ENCODE measurements at places on chromosomes 11 and 22.
A peak's percentile ranks its signal among the peaks of the same experiment; 100 is the strongest.

GRCh38 chr11:3205261-3206155, 13.1 kb downstream of the MRGPRG start:
- DNase-seq: no peak

GRCh38 chr11:613369-613968, 2.3 kb downstream of the IRF7 start:
- peak; percentile 47 for DNase-seq

DNA sequence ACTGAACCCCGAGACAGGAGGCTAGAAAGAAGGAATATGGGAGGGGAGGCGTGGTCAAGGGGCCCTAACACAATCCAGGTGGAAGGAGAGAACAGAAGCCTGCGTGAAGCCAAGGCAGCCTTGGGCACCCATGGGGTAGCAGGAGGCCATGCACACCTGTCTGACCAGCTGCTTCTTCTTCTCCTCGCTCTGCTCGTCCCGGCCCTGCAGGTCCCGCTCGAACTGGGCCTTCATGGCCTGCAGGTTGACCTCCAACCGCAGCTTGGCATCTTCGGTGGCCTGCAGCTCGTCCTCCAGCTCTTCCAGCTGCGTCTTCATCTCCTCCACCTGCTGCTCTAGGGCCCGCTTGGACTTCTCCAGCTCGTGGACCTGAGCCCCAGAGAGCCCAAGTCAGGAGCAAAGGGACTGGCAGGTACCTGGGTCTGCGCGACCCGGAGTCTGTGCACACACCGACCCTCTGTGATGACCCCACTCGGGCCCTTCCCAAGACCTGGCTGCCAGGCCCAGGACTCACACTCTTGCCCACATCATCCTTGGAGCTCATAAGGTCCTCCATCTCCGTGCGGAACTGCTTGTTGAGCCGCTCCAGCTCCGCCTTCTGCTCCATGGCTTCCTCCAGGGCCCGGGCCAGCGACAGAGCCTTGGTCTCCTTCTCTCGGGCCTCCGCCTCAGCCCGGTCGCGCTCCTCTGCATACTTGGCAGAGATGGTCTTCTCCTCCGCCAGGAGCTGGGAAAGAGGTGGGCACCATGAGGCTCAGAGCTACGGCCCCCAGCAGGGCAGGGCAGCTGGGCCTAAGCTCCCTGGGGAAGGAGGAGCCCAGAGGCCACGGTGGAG, 35.9 kb downstream of the APOL1 start:
- DNase-seq: no peak

DNA sequence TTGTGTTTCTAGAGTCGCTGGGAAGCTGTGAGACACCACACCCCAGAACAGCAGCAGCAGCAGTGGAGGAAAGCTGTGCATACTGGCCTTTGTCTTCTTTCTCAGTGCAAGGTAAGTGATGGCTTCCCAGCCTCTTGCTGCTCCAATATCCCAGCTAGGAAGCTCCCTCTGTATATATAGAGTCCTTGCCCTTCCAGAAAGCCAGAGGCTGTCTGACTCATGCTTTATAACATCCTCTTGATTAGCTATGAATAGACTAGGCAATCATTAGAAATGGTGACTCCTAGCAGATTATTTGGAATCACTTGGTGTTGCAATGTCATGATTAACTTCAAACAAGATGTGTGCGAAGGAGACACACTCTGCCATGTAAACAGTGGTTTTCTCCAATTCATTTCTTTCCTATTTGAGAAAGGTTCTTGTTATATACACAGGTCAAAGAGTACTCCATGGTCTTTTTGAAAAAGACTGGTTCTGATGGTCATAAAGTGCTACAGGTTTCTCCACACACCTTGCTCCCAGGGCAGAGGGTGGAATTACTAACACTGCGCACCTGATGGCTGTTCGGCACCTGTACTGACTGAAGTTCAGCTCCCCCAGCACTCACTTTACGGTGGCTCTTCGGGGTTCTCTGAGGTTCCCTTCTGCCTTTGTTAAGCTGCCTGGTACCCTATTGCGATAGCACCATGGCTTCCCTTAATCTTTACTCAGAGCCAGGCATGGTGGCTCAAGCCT, at the start of gene MMP1:
MMP1 (minus strand) TSS at position 149 of the 735 bp plus-strand sequence; CDS start at position 81, 68 bp downstream.
- DNase-seq: peak; percentile 87

GRCh38 chr22:48538291-48538820, 1289.3 kb downstream of the BRD1 start:
- DNase-seq: no peak

DNA sequence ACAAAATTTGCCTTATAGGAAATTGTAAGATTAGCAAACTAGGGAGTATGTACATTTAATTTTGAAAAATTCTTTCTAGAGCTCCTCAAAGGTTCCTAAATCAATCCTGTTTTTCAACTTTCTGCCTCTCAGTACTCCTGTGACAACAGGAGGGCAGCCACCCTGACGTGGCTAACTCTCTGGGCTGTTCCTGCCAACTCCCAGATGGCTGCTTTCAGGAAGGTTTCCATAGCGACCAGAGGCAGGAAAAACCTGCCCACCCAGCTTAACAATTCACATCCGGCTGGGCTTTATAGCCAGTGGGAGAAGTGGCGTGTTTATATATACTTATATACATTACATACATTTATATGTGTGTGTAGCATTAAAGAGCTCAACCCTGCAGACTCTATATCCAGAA, 26.5 kb downstream of the SGSM3 start:
- peak; percentile 72 for DNase-seq

- DNase-seq: no peak
These were observed 24.6 kb downstream of the SDHAF2 start for GRCh38 chr11:61454520-61454919.

- DNase-seq: no peak
These were observed 98.1 kb downstream of the SIK3 start for GRCh38 chr11:117000014-117000737.

- DNase-seq: no peak
These were observed 4.8 kb upstream of the PIM3 start for GRCh38 chr22:49955581-49956417.

DNA sequence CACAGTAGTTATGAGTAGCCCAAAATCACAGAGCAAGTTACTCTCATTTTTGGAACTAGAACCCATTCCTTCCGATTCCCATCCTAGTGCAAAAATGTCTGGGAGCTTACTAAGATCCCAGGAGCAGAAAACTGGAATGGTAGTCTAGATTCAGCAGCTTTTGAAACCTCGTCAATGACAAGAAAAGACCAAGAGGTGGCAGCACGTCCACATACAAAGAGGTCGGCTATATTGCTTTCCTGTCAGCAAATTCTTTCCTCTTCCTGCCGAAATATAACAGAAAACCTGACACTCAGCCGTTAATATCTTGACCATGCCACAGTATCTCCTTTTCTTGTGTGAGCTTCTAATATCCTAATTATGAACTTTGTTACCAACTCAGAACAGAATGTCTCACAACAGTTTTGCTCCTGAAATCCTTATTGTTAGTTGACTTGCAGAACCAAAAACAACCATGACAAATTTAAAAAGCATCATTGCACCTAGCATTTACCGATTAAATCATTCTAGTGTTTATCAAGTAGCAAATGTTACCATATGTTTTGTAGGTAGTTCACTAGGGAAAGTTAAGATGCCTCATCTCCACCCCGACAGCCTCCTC, 92.8 kb upstream of the OR9G4 start:
- peak; percentile 54 for DNase-seq

- peak; percentile 31 for DNase-seq
These were observed 82.1 kb downstream of the ARHGAP42 start for GRCh38 chr11:100769165-100769564.

DNA sequence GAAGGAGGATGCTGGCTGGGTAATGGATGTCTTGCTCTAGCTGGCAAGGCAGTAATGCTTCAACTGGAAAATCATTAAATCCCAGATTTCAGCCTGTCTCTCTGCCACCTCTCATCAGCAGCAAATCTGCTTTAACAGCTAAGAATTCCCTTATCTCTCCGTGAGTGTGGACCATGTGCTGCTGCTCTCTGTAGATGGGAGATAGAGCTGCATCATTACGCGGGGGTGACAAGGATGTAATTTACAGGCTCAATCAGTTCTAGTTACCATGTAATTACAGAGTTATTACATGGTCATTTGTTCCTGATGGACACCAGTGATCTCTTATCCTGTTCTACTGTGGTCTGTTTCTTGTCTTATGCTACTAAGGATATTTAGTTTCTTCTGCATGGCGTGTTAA, 665.4 kb downstream of the NTM start:
- DNase-seq: no peak

DNA sequence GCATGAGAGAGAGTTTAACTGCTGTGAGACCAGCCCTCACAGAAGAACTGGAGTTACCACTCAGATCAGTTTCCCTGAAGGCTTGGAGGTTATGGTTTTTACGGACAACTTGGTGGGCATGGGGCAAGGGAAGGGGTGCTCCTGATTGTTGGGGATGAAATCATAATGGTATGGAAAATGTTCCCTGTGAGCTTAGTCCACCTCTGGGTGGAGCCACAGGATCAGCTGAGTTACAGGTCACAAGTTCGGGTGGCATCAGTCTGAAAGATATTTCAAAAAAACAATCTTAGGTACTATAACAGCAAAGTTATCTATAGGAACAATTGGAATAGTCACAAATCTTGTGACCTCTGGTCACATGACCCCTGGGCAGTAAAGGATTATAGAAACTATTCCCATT, 162.9 kb downstream of the DLG2 start:
- DNase-seq: no peak

- peak; percentile 53 for DNase-seq
These were observed 12.2 kb upstream of the OR52D1 start for GRCh38 chr11:5476186-5476819.

- peak; percentile 14 for DNase-seq
These were observed 483 bp upstream of the HYLS1 start for GRCh38 chr11:125886997-125887372.

DNA sequence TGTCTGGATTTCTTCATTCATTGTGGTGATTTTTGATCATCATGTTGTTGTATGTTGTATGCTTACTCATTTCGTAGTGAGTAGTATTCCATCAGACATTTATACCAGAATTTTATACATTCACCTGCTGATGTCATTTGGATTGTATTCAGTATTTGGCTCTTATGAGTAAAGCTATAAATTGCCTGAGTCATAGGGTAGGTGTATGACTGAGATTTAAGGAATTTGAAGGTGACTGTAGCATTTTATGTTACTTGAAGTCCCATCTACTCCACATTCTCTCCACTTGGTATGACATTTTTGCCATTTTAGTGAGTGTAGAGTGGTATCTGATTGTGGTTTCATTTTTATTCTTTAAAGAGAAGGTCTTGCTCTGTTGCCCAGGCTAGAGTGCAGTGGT, 548.2 kb downstream of the TBC1D22A start:
- DNase-seq: peak; percentile 53

DNA sequence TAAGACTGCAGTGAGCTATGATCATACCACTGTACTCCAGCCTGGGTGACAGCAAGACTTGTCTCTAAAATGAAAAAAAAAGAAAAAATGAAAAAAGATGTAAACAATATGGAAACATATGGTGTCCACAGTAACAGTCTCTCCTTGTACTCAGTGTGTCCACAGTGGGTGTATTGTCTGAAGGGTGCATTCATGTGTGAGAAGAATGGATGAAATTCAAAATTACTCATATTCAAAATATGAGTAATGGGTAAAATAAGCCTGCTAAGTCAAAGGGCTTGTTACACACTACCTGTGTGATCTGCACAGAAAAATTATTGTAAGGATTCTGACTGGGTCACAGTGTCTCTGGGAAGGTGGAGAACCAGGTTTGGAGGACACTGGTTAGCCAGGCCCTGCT, 26.9 kb downstream of the PPFIA1 start:
- DNase-seq: peak; percentile 17

DNA sequence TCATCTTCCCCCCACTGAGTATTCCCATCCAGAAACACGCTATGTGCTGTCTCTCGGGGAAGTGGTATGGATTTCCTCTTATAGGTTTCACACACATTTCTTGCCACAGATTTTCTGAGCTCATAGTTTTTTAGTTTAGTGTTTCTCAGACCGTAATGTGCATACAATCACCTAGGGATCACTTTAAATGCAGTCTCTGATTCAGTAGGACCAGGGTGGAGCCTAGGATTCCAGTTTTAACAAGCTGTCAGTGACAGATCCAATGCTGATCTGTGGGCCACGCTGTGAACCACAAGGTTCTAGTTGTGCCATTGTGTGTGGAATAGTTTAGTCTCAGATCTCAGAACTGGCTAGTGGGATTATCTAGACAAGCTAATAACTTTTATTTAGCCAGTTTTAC, 23.7 kb upstream of the CXCR5 start:
- DNase-seq: no peak

DNA sequence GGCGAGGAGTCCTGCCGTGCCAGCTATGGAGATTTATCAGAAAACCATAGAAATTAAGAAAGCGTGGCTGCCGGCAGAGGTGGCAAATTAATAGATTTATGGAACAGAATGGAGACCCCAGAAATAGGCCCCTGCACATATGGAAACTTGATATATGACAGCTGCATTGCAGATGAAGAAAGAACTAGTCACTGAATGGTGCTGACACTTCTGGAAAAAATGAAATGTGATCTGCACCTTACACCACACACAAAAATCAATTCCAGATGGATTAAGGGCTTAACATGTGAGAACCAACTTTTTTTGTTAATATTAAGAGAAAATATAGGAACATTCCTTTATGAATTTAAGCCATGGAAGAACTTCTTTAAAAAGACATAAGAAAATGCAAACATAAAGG, 40.3 kb upstream of the TSKU start:
- DNase-seq: peak; percentile 76

GRCh38 chr22:38657045-38657909, 839 bp downstream of the CBY1 start:
- no peak for DNase-seq

DNA sequence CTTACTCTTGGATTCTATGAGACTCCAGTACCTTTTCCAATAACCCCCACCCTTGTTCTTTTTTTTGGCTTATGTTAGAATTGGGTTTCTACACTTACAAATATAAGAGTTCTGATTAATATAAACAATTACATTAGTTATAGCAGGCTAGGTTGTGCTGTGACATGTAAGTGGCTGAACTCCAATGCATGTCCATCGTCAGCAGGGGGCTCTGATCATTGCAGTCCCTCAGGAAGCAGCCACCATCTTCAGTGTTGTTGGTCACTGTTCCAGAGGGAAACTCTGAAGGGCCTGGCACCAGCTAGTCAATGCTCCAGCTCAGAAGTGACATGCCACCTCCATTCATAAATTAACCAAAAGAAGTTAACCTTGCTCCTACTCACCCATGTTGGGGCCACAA, 5.6 kb downstream of the LIPT2 start:
- no peak for DNase-seq

GRCh38 chr11:45889966-45890365, 4.5 kb downstream of the MAPK8IP1 start:
- no peak for DNase-seq

GRCh38 chr11:2188745-2189144, 17.1 kb upstream of the TH start:
- no peak for DNase-seq

DNA sequence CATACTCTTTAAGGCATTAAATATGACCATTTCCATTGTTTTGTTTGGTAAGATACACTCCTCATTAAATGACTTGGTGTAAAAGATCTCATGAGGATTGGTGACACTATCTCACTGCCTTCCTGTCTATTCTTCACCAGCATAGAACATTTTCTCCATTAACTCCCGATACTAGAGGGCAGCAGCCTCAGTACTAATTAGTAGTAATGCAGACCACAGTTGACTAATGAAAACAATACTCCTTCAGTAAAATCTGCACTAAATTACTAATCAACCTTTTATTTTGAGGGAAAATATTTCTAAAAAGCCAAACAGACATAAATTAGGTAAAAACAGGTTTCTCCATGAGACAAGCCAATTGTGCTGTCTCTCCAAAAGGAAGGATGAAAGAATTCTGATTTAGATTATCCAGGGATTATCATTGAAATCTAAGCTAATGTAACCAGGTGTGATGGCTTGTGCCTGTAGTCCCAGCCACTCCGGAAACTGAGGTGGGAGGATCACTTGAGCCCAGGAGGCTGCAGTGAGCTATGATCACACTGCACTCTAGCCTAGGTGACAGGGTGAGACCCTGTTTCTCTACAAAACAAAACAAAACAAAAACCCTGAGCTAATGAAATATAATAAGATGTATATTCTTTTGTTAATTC, 9.4 kb downstream of the PGM2L1 start:
- DNase-seq: peak; percentile 60
